ENCODE measurements at places on chromosomes 11 and 22.

DNA sequence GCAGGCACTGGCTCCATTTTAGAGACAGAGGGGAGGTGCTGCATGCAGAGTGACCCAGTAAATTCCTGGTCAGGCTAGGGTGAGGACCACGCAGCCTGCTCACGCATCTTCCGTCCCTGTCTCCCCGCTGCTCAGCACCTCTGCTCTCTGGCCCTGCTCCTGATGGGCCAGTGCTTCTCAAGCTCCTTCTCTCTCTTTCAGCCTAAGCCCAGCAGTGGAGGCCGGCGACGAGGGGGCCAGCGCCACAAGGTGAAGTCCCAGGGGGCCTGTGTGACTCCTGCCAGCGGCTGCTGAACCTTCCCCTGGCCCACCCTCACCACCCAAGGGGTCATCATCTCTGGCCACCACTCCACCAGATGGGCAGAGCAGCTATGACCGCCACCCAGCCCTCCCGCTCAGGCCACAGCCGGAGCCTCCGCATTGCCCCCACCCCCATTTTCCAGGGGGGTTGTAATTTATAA is 24.7 kb downstream of the GTPBP1 start:
- DNase-seq, result peak; percentile 17

GRCh38 chr22:36840106-36840505 is 20.7 kb upstream of the NCF4 start:
- DNase-seq, result no peak

DNA sequence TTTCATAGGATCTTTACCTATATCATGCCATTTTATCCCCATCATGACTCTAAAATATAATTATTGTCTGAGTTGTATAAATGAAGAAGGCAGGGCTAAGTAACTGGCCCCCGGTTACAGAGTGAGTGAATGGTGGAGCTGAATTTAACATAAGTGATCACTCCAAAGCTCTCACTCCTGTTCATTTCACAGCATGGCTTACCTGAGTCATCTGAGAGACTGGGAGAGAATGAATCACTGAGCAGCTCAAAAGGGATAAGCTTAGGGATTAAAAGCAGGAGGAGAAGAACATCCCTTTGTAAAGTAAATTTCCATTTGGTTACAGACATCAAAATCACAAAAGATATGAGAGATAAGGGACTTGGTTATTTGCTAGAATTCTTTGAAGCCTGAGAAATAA is 294.0 kb upstream of the CTSC start:
- no peak for DNase-seq

- DNase-seq, result no peak
Measured at GRCh38 chr22:20652582-20652981, 121.3 kb upstream of the SERPIND1 start.

DNA sequence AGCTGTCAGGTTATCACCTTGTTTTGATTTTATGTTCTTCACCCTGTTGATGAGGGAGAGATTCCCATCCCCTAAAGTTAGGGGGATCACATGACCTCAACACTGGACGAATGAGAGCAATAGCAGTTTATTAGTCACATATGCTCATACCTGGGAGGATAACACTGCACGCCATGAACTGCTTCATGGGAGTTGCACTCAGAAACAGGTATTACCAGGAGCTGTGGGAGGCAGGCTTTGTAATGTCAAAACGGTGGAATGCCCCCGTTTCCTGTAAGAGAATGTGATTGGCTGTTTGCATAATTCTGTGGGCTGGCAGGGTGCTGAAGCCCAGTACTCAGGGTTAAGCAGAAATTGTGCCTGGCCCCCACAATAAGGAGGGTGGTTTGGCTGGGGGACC is 3.2 kb upstream of the THY1 start:
- no peak for DNase-seq

GRCh38 chr11:31092638-31093037 is 276.9 kb downstream of the DCDC1 start:
- DNase-seq, result no peak

GRCh38 chr11:94183886-94184264 is 55.2 kb downstream of the PANX1 start:
- DNase-seq, result peak; percentile 23

DNA sequence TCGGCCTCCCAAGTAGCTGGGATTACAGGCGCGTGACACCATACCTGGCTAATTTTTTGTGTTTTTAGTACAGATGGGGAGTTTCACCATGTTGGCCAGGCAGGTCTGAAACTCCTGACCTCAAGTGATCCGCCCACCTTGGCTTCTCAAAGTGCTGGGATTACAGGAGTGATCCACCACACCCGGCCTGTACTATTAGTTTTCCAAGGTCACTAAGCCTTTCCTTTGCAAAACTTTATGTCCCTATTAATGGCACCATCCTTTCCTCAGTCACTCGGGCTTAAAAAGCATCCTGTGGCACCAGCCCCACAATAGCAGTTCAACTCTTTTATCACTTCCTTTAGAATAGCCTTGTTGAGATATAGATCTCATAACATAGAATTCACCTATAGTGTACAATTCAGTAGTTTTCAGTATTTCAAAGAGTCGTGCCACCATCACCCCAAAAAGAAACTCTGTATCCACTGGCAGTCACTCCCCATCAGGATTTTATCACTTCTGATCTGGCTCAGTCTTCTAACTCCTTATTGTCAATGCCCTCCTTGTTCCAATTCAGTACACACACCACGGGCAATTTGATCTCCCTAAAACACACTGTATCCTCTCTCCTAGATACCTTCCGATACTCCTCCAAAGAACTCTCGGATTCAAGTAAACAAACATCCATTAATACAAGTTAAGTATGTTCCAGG is 921 bp upstream of the BCL2L13 start:
- DNase-seq, result no peak

- no peak for DNase-seq
Measured at GRCh38 chr11:399731-400211, 5.8 kb downstream of the PKP3 start.

DNA sequence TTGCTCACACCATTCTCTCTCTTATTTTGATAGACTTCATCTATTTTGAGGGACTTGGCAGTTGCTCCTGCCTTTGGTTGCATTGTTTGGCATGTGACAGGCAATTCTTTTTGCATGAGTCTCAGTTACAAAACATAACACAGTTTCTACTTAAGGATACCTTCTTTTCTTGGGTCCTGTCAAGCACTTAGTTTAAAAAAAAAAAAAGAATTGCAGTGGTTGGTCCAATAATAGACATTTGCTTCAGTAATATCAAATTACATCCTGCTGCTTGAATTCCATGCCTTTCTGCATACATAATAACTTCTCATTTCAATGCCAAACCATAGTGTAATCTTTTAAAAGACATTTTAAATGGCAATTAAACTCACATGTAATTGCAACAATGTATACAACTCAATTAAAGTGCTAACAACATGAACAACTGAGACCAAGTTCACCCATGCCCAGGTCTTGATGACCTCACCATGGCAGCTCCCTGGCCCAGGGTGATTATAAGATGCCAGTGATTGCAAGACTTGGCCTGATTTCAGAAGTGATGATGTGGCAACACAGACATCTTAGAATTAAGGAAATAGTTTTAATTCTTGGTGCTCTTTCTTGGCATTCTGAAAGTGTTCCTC is 32.2 kb upstream of the PLET1 start:
- DNase-seq, result no peak

DNA sequence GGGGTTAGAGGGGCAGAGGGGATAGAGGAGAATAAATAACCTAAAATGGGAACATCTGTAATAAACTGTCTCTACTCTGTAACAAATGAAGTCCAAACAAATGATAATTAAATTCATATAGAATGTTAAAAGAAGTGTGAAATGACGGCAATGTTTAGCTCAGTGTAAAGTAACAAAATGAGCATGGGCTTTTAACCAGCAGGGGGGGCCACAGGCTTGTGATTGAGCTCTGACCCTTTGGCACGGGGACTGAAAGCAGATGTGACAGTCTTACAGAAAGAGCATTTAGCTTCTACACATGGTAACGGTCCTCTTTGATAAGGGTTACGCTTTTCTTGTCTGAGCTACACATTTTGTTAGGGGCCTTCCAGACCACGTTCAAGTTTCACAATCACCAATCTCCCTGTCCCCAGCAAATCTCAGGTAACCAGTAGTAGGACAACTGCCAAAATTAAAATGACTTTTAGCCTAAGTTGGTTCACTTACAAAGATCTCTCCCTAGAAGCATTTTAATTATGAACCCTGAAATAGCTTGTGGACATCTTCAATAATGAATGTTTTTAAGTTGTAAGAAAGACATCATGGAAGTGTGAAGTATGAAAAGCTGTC is 262.5 kb downstream of the DCDC1 start:
- peak; percentile 19 for DNase-seq

DNA sequence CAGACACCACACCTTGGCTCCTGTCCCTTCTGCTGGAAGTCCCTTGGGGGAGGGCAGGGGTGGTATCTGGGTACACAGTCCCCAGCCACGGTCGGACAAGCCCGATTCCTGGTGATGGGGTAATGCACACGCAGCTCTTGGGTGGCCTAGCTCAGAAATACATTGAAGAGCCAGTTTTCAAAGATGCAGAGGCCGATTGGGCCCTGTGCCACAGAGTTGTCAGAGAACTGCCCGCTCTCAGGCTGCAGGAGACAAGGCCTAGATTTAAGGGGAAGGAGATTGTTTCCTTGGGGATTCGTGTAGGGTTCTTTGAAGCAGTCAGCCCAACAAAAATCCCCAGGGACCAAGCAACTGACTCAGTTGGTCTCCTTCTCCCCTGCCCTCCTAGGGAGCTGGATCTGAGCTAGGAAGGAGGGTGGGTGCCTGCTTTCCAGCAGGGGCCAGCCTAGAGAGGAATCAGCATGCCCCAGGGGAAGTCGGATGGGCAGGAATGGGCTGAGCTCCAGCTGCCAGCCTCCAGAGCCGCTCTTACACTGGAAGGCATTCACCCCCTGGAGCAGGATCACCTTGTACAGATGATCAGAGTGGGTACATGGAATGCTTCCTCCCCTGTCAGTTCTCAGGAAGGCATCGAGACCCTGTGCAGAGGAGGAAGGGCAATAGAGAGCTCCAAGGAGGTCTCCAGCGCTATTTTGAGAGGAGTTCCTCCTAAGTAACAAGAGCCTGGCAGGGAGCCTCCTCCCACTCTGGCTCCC is 3.3 kb upstream of the SCN4B start:
- no peak for DNase-seq

DNA sequence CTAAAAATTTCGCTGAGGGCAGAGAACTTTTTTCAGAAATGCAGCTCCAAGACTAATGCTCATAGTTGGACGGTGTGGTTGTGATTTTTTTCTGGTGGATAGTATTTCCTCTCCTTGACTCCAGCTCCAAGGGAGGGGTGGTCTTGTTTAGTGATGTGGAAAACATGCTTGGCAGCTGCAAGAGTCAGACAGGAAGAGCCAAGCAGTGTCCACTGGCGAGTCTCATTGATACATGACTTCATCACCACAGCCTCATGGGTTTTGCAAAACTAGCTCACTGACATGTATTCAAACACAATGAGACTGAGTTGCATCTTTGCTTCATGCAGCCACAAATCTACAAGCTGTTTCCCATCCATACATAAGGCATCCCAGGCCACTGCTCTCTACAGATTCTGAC is 7.3 kb upstream of the KCNJ1 start:
- no peak for DNase-seq

DNA sequence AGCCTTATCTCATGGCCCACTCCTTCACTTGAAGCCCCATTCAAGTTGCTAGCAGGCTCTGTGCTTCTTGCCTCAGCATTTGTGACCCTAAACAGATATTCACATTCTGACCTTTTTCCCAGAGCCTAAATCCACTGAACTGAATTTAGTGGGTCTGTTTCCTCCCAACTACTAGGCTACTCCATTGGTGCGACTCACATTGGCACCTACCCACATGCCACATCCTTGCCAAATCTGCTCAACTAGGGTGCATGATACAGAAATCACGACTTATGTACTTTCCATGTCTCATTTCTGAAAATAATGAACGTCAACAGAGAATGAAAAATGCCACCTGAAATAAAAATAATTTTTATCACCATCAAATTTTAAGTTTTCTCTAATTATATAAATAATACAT is 8.4 kb upstream of the MMP12 start:
- DNase-seq, result no peak

DNA sequence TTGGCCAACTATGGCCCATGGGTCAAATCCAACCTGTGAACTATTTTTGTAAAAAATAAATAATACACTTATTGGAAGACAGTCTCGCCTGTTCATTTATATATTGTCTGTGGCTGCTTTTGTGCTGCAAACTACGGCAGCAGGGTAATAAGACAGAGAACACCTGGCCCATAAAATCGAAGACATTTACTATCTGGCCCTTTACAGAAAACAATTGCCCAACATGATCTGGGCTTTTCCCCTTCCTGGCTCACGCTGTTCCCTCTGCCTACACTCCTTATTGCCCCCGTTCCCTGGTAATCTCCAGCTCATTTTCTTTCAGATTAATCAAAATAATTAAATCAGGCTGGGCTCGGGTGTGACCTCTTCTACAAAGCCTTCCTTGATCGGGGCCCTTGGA is 5.6 kb downstream of the PLAAT2 start:
- DNase-seq, result no peak

DNA sequence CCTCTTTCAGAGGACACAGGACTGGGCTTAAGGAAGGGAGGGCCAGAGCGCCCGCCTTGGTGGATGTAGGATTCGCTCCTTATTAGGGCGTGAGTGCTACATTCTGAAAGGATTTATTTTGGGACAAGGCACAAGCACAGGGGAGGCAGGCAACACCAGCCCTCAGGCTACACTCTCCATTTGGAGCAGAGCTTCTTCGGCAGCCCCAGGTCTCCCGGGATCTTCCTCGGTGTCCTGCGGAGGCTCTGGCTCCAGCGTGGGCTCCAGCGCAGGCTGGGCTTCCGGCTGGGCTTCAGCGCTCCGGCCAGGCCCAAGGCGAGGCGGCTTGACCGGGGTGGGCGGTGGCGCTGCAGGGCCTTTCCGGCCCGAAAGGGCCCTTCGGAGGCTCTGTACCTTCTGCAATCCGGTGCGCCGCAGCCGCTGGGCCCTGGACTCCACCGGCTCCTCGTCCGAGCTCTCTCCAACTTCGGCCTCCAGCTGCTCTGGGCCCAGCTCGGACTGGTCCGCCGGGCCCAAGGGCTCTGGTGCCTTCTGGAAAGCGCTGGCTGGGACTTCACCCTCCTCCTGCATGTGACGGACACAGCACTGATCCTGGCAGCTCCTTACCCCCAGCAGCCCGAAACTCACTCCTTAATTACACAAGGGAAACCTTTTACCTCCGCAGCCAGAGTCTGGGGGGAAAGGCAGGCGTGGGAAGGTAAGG is 1.1 kb downstream of the CAVIN3 start:
- no peak for DNase-seq

GRCh38 chr22:33656808-33657628 is 263.3 kb downstream of the LARGE1 start:
- DNase-seq, result no peak

All from activated T-cell treated with anti-CD3 and anti-CD28 coated beads, Interleukin-2, amount 50 U/mL, for 1 hour (primary cell).